ENCODE measurements at places on chromosomes 2 and 18.

DNA sequence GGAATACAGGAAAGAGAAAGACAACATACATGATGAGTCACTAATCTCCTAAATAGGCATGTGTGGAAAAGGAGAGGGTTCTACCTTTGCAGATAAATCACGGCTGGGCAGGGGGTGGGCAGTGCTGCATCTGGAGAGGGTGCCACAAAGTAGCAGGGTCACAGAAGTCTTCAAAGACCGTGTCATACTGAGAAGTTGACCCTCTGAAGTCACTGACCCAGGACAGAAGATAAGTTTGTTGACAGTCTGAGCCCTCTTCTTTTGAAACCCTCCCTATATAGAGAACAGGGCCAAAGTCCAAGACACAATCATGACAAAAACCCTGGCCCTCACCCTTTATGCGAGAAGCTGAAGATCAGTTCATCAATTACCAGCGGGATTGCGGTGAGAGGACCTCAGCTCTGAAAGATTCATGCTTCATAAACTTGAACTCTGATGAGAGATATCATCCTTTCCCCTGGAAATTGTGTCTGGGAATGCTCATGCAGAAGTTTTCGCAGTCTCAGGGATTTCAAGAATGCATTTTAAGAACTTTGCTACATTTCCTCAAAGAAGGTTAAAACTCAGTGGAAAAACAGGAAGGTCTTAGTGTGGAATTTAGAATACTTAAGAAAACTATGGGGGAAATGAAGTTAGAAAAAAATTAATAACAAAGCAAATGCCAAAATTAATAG lies 129.5 kb downstream of the FAM124B start:
- no peak for DNase-seq

- DNase-seq = no peak
Measured at GRCh38 chr2:37570773-37571586, 100.5 kb downstream of the CDC42EP3 start.

DNA sequence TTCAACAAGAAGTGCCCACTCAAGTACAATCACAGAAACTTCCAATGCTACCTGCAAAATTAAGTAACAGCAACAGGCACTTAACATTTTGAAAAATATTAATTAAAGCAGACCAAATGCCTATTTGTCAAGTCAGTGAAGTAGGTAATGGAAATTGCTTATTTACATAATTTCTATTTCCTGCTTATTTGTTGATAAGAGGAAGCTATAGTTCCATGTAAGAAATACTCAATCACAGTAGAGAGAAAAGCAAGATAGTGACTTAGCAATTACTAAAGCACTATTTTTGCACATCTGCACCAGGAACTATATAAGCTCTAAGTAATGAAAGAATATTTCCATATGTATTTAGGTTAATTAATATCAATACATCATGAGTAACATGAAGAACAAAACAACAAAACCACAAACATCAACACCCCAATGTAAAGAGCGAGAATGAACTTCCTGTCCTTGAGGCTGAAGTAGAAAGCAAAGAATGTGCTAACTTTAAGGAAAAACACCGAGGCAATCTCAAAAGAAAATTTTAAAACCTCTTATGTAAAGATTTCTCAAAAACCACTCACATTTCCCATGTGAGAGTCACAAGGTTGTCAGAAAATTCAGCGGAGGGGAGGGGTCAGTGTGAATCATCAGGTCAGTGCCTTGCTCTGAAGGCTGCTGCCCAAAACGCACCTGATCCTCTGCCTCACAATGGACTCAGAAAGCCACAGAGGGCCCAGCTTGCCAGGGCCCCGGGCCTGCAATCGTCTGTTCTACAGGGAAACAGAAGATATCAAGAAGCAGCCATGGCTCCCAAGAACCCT lies 12.5 kb downstream of the NPC1 start:
- DNase-seq = no peak

DNA sequence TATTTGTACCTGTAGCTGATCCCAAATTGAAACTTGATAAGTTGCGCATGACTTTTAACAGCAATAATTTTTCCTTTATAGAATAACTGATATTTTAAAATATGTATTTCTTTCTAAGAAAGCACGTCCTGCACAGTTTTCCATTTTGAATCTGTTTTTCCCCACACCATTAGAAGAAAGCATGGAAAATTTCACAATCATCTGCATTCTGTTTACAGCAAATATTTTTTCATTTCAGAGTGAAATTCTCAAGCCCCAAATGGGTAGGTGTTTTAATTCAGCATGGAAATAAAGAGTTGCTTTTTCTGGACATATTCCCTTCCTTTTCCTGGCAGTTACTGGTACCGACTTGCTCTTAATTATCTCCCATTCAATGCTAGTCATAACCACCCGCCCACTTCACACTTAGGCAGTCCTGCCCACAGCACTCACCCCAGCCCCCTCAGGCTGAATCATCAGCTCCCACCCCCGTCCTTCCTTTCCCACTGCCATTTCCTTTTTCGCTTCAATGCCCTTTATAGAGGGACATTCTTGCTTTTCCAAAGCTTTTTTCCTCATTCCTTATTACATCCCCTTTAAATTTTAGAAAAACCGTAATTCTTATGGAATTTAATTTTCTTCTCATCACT lies 89.2 kb upstream of the GLS start:
- no peak for DNase-seq

All from AG09319 (cell line).